ENCODE measurements at places on chromosomes 1 and 21.

- DNase-seq = no peak
Observed at GRCh38 chr1:15579683-15580047, 5.2 kb downstream of the AGMAT start.

DNA sequence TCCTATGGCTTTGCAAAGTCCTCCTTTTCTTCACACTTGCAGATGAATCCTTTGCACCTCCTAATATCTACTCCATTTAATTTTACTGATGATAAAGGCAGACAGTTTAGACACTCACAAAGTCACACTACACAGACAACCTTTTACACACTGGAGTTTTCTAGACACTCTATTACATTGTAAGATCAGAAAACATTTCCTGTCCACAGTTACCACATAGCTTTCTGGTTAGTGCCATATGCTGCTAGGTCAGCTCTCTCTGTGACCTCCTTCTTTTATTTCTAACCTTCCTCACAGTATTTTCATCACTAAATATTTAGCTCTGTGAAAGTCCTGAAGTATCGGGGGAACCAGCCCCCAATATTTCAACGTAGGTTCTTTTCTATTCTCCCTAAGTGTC lies 5.1 kb downstream of the SH2D1B start:
- DNase-seq = no peak

GRCh38 chr1:211625040-211625439 lies 46.1 kb upstream of the SLC30A1 start:
- peak; percentile 25 for DNase-seq

- DNase-seq = no peak
Observed at GRCh38 chr1:78255846-78256245, 210.1 kb downstream of the GIPC2 start.

- no peak for DNase-seq
Observed at GRCh38 chr1:56028911-56029310, 550.5 kb downstream of the PLPP3 start.

- DNase-seq = no peak
Observed at GRCh38 chr1:31575369-31576140, 760 bp upstream of the TINAGL1 start.

- no peak for DNase-seq
Observed at GRCh38 chr1:26328597-26328996, 10.8 kb downstream of the CD52 start.

DNA sequence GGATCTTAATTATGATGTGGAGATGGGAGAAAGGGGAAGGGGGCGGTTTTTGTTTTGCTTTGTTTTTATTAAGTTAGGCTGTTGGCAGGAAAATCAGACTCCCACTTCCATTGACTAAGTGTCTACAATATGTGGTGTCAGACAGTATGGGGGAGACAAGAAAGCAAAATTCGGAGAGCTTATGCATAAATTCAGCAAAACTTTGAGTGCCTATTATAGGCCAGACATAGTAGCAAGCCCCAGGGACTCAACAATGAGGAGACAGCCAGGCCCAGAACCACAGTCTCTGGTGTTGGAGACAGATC lies 835 bp upstream of the TSPAN2 start:
- no peak for DNase-seq

GRCh38 chr1:235976490-235976889 lies 88.4 kb downstream of the NID1 start:
- no peak for DNase-seq

GRCh38 chr1:60832367-60832766 lies 250.0 kb upstream of the NFIA start:
- DNase-seq = no peak

DNA sequence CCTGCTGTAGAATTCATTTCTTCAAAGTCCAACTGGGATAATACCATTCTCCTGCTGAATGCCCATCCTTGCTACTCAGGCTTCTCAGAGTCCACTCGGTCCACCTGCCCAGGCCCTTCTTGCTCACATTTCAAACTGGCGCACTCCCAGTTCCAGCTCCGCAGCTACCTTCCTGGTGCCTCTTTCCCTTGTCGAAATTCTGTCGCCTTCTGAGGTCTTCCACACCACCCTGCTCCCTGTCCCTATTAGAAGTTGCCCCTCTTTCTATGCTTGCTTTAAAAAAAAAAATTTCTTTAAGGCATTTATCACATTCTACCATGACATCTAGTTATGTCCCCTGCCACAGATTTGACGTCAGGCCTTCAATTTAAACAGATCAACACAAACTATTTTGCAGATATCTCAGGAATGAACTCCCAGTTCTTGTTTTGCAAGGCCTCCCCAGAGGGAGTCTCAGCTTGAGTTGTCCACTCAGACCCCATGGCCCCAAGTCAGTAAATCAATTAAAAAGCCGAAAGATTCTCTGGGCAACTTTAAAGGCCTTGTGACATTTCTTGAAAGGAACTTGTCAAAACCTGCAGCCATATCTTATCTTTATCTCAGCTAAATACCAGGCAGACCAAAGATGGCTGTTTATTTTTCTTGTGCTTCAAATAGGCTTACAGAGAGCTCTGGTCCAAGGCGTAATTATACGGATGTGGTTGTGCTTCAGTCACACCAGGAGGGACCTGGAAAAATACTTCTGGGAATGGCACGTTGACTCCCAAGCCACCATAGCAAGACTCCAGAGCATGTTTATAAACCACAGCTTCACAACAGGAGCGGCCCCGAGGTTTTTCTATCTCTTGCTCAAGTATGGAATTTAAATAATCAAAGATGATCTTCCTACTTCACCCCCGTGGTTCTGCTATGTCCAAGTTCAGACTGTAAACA lies 2.2 kb downstream of the FAM89A start:
- DNase-seq = no peak

DNA sequence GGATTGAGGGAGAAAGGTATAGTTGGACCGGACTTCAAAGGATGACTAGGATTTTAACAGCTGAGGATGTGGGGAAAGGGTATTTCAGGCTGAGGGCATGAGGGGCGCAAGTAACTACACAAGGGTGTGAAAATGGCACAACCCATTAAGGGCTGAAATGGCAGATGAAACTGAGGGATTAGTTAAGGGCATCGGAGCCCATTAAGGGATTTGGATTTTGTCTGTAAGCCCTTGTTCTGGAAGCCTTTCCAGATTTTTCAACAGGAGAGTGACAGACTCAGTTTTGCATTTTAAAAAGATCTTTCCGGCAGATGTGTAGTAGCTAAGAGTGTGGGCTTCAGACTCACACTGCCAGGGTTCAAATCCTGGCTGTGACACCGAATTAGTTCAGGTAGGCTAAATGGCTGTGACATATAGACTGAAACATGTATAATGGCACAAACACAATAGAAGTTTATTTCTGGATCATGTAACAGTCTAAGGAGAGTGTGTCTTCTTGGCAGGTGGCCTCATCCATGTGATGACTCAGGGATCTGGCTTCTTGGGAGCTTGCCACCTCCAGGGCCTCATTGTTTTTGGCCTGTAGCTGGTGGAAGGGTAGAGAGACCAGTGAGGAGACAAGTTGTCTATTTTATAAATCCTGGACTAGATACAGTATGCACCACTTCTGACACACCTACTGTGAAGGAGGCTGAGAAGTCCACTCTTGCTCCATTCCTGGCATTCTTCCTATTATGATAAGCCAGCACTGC lies 49.6 kb downstream of the UBE2T start:
- DNase-seq = no peak

- DNase-seq = no peak
Observed at GRCh38 chr1:201359873-201360210, 17.6 kb downstream of the TNNT2 start.

DNA sequence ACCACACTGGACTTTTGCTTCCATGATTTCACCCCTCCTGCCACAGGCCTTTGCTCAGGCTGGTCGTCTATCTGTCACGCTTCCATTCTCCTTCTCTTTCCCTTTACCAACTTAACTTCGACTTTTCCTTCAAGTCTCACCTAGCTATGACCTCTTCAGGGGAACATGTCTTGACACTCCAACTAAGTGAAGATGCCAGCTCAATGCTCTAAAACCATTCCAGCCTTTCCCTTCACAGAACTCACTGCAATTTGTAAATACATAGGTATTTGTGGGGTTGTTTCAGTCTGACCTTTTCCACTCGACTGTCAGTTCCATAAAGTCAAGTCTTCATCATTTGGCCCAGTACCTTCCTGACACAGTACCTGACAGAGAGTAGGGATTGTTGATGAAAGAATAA lies 358.6 kb upstream of the CAMK1G start:
- no peak for DNase-seq

DNA sequence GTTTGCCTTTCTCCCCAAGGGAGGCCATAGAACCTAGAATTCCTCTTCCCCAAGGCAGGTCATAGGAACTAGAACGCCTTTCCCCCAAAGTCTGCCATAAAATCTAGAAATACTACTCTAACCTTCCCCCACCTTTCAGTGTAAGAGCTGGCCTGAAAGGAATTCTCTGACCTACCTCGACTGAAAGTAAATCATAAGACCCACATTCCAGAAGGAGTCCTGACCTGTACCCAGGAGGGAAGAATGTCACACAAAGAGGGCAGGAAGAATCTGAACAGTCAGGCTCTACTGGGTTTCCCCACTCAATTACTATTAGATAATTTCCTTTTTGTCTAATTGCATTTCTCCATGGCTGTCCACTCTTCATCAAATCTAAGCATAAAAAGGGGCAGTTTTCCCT lies 5.7 kb upstream of the ATG4C start:
- no peak for DNase-seq

DNA sequence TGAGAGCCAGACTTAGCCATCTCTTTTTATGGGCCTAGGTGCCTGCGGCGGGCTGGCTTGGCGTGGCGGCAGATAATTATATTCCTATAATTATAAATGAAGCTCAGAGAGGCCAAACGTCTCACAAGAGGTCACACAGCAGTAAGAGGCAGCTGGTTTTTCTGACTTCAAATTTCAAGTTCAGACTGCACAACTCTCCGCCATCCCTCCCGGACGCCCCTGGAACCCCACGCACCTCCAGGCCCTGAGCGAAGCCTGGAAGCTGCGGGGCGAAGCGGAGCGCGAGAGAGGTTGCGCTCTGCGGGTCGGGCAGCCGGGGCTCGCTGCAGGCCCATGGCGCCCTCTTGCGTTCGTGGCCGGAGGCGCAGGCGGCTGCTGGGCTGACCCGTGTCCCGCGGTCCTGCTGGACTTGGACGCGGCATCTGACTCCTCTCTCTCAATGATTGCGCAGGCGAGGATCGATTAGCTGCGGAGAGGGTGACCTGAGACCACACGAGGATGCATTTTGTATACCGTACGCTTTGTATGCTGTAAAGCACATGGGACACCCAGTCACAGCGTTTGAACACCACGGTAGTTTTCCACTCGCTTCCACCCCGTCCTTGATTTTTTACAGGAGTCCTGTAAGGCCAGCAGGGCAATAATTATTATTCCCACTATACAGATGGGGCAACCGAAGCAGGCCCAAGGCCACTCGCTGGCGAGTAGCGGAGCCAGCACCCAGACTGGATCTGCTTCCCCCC lies 272.7 kb downstream of the FOXD2 start:
- DNase-seq = peak; percentile 54

GRCh38 chr1:91783423-91784170 lies 102.4 kb downstream of the TGFBR3 start:
- no peak for DNase-seq

DNA sequence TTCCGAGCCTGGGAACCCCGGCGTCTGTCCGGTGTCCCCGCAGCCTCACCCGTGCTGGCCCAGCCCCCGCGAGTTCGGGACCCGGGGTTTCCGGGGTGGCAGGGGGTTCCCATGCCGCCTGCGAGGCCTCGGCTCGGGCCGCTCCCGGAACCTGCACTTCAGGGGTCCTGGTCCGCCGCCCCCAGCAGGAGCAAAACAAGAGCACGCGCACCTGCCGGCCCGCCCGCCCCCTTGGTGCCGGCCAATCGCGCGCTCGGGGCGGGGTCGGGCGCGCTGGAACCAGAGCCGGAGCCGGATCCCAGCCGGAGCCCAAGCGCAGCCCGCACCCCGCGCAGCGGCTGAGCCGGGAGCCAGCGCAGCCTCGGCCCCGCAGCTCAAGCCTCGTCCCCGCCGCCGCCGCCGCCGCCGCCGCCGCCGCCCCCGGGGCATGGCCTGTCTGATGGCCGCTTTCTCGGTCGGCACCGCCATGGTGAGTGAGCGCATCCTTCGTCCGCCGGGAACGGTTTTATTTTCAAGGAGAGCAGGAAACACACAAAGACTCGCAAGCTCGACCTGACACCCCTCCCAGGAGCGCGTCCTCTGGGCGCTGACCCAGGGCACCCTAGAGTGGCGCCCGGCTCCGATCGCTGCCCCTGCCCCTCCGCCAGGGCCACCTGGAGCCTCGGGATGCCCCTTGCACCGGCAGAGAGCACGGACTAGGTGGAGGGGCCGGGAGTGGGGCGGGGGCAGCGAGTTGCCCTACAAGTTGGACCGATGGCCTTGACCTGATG lies at the start of gene ABCG1:
Gene ABCG1 (plus strand): TSS at position 305 of the 770 bp plus-strand sequence. CDS start 123 bp downstream, at position 428.
- peak; percentile 63 for DNase-seq

DNA sequence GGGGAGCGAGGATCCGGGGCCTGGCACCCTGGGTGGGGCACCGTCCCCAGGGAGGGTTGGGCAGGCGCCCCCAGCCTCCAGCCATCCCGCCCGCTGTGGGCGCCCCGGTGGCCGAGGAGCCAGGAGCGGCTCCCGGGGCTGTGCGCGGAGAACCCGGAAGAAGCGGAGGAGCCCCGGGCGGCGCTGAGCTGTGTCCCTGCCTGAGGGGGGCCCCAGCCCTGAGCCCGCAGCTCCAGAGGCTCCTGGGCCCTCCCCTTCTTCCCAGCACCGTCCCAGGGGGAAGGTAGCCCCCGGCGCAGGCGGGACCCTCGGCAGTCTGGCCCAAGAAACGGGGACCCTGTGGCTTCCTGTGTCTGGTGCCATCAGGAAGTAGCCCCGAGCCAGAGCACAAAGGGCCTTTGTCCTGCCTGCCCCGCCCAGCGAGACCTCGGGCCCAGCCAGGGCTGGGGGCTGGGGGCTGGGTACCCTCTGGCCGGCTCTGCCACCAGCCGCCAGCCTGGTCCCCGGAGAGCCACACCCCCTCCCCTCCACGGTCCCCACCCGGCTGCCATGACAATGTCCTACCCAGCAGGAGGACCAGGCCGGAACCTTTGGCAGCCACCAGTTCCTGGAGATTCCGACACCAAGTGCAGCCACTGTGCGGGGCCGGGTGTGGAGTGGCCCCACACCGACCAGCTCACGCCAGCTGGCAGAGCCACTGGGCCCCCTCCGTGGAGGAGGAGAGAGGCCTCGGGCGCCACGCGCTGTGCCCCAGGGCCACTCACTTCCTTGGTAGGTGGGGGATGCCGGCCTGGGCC lies 15.6 kb upstream of the TTLL10 start:
- DNase-seq = peak; percentile 50

DNA sequence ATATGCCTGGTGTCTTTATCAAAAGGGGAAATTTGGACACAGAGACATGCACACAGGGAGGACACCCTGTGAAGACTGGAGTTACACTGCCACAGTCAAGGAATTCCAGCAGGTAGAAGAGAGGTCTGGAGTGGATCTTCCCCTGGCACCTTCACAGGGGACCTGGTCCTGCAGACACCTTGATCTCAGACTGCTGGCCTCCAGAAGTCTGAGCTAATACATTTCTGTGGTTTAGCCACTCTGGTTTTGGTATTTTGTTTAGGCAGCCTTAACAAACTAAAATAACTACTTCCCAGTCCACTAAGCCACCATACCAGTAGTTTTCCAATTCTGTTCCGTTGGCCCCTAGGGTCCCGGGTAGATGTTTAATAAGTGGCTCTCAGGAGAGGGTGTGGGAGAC lies 164.7 kb downstream of the SETD4 start:
- no peak for DNase-seq
